Stimulated activated CD8-positive, alpha-beta memory T cell treated with anti-CD3 and anti-CD28 coated beads, Interleukin-15, amount 100 ng/mL, for 24 hours (primary cell): ENCODE measurements at places on chromosomes 4 and X.

DNA sequence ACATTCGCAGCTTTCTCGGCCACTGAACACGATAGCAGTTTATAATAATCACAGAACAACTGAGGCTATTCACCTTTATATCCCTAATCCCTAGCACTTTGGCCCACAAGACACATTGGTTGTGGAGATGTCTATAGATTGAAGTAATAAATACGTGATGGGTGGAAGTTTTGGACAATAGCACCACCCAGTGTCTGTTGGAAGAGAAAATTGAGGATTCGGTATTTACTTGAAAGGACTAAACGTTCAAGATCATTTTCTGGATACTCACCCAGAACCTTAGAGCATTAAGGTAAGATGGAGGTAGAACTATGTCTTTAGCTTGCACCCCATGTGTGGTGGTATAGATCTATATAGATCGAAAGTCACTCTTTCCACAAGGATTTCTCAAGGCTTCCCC, 787 bp upstream of the TMSB15A start:
- no peak for DNase-seq

- no peak for DNase-seq
Measured at GRCh38 chr4:116544946-116545345, 540.4 kb downstream of the TRAM1L1 start.

DNA sequence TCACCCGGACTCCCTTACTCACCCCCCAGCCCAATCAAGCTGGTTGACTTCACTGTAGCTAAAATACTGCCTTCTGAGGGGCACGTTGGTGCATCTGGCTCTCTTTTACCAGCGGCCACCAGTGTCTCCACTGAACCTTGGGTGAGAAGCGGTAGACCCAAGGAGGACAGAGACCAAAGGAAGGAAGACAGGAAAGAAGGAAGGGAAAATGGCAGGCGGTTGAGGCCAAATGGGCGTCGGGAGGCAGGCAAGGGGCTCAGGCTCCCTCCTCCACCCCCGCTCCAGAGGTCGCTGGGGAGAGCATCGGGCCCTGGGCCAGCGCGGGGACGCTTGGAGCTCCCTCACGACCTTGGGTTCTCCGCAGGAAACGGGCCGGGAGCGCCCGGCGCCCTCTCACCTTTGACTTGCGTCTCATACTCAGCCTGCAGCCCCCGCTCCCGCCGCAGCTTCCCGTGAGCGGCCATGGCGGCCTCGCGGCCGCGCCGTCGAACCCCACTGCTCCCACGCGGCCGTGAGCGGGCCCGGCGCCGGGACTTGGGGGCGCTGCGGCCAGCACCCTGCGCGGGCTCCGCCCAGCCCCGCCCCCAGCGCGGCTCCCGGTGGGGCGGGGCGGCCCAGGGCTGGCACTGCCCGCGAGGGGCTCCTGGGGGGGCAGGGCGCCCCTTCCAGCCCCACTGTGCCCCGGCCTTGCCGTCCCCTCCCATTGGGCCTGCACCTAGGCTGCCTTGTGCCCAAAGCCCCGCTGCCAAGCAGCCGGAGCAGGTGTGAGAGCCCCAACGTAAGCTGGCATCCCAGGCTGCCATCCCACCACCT, at the start of gene ARHGAP4:
TSS of gene ARHGAP4 (minus strand) at position 526 of the 813 bp plus-strand sequence. CDS start at position 464, 62 bp downstream.
- DNase-seq: no peak

DNA sequence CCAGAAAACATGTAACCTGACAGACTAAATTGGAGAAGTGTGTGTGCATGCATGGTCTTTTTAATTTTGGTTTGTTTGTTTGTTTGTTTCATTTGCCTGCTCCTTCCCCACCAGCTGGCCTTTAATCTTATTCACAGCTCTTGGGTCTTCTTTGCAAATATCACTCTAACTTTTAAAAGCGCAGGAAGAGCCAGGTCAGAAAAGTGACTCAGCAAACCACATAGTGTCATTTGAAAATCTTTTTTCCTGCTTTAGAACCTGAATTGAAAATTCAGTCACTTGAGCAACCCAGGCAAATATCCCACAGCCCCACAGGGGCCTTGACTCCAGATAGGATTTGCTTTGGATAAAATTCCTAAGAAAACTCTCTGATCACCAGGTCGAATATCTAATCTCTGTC, 4.6 kb downstream of the TMEM255A start:
- DNase-seq: no peak

- DNase-seq: no peak
Measured at GRCh38 chrX:47452112-47452511, 30.9 kb downstream of the ZNF41 start.

DNA sequence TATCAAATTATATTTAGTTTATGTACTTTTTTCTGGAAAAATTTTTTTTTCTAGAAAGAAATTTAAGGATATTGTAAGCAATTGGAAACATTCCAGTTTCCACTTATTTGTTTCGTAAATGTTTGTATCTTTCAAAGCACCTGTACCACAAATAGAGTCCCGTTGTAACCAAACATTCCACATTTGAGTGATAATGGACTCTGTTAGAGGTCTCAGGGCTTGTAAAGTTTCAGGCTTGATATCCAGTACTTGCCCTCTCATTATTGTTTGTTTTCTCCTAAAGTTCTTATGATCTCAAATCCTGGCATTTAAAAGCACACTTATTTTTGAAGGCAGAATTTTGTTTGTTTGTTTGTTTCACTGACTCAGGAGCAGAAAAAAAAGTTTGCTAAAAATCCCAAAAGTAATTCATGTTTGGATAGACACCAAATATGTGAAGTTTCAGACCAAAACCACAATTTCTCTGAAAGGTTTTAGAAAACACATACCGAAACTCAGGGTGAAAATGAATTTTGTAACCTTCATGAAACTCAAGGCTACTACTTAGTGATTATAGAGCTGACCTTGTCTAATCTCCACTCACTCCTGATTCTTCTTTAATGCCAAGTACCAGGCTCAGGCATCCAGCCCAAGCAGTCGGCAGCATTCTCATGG, 5.7 kb upstream of the TMEM192 start:
- no peak for DNase-seq

GRCh38 chr4:11503166-11503565, 74.5 kb upstream of the HS3ST1 start:
- DNase-seq: no peak

DNA sequence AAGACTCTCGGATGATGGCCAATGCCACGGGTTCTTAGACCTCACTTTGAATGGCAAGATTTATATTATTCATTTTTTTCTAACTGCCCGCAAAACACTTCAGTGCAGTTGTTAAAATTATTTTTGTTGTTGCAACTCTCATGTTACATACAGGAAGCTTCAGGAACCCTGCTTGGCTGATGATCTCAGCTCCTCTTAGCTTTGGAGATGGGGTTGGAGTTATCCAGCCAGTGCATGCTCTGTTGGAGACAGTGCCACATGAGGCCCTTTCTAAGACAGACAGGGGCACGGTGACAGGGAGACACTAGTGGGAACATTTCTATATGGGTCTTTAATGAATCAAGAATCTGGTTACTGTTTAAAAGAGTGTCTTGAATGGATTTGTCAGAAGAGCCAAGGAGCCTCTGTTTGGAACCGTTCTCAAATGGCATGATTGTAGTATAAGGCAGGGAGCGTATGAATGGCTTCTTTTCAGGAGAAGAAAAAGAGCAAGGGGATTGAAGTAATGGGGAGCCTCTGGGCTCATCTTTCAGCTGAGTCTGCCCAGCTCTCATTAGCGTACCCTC, 61.9 kb upstream of the ENPP6 start:
- DNase-seq: no peak

GRCh38 chr4:118981171-118981838, 92.7 kb downstream of the SYNPO2 start:
- DNase-seq: no peak

- no peak for DNase-seq
Measured at GRCh38 chrX:23662187-23662586, 5.1 kb upstream of the PRDX4 start.

GRCh38 chr4:140781596-140781995, 25.4 kb upstream of the TBC1D9 start:
- DNase-seq: no peak

DNA sequence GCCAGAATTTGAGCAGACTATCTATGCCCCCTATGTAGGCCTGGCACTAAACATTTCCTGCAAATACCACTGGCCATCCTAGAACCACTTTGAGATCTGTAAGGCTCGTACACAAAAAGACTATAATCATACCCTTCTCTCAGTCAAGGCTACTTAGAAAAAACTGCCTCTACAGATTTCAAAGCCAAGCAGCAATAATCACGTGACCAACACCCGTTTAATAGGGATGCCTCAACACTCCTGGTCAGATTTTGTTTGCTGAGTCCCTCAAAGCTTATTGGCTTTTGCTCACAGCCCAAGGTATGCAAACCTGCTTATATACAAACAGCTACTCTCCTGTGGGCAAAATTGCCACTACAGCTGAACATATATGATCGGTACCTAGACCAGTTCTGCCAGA, 897 bp downstream of the COX7B2 start:
- no peak for DNase-seq

- no peak for DNase-seq
Measured at GRCh38 chrX:11239230-11239629, 54.0 kb upstream of the AMELX start.

- DNase-seq: no peak
Measured at GRCh38 chrX:134712272-134712671, 54.0 kb upstream of the PLAC1 start.

GRCh38 chrX:13473442-13474163, 95.8 kb upstream of the EGFL6 start:
- DNase-seq: no peak

DNA sequence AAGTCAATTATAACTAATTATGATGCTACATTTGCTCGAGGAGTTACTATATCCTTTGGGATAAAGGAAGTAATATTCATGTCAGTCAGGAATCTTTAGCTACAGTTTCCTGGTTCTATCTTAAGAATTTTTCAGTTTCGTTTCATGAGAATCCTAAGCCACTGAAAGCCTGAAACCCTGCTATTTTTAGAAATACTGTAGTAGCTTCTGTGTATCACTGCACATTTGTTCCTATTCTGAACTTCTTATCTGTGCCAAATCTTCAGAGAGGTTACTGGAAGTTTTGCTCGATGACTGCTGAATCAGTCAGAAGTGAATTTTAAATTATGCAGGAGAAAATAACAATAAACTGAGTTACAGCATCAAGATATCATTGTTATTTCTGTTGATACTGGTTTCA, 249.2 kb downstream of the TENM3 start:
- no peak for DNase-seq

GRCh38 chr4:90027565-90027964, 99.6 kb upstream of the CCSER1 start:
- DNase-seq: no peak
